ENCODE measurements at places on chromosomes 2 and 18. TPM values are rescaled to one million over a fixed set of nuclear protein-coding genes. Genes with fewer than 3 reads are reported as not detected.

DNA sequence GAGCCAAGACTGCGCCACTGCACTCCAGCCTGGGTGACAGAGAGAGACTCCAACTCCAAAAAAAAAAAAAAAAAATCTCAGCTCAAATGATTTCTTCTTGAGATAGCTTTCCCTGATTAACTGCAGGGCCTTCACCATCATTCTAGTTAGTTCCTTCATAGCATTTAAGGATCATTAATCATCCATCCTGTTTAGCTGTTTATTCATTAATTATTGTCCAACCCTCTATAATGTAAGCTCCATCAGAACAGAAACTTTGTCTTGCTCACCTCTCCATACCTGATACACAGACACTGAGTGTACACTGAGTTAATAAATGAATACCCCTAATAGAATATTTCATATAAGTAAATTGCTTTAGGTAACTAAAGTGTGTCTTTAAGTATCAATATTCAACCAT lies 42.2 kb upstream of the ENOSF1 start:
- DNase-seq = no peak

DNA sequence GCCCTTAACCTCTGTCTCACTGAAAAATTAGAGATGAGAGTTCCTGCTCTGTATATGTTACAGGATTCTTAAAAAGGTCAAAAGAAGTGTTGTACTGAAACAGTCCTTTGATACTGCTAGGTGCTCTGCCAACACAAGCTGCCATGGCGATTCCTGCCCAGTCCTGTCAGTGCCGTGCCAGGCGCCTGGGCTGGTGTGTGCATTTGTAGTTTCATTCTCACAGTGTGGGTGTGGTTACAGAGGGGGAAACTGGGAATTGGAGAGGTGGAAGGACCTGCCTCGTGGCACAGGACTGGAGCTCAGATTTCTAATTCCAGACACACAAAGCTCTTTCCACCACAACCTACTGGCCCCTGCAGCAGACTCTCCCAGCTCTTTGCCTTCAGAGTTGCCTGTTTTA lies 122.3 kb upstream of the RAB6C start:
- DNase-seq = no peak

DNA sequence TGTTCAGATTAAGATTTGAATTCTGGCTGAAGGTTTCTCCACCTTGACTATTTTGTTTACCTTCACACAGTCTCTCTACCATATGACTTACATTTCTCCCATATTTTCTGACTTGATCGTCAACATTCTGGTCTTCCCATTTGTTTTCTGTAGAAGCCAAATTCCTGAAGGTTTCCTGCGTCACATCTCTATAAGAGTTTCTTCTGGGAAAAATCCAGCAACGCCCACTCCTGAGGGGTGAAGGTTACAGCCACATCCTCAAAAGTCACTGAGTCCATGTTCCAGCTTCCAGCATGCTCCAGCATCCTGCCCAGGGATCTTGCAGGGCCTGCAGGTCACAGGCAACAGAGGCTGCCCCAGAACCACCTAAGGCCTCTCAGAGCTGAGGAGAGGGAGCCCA lies 47.5 kb downstream of the NBEAL1 start:
- no peak for DNase-seq

DNA sequence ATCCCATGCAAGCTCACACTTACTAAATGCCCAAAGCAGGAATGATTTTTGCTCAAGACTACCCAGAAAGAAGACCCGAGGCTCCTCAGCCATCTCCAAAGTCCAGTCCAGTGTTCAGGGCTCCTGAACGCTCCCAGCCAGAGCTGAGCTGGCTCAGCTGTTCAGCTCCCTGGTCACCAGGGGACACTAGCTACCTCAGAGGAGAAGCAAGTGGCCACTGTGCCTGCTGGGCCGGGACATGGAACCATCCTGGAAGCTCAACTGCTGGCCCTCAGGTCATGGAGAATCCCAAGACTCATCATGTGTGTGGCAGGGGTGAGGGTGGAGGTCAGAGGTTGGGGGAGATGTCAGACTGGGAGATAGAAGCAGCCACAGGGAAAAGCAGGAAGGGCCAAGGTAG lies 89.0 kb downstream of the GALNT14 start:
- DNase-seq = no peak

- DNase-seq = no peak
Observed at GRCh38 chr2:155200753-155201152, 502.3 kb downstream of the KCNJ3 start.

DNA sequence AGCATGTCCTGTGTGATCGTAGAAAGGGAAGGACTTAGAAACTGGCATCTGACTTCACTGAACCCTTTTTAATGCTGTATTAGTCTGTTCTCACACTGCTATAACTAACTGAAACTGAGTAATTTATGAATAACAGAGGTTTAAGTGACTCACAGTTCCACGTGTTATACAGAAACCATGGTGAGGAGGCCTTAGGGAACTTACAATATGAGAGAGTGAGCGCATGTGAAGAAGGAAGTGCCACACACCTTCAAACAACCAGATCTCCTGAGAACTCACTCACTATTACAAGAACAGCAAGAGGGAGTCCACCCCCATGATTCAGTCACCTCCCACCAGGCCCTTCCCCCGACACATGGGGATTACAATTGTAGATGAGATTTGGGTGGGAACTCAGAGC lies 811.3 kb downstream of the CPS1 start:
- no peak for DNase-seq

DNA sequence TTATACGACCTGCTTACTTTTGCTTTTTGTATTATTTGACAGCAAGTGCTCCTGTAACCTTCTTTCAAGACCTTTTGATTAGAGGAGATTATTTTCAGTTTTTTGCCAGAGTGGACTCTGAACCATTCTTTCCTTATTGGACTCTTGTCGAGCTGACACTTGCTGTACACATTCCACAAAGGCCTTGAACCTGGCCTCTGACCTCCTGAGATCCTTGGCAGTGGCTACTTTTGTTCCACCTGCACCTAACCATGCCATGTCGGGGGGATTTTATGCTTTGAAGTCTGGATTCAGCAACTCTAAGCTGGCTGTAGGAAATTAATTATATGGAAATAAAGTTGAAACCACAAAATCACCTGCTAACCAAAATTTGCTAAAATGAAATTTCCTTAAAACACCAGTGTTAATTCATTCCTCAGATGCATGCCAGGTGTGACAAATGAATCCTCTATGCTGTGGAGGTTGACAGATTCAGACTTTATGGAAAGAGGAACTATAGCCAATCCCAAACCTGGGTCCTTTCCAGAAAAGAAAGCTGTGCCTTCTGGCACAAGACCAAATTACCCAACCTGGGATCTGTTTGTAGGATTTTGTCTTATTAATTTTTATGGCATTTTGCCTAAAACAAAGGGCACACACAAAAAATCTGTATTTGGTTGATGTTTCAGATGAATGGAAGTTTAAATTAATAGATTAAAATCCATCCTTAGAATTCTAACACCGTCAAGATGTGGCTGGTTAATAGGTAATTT lies 110.4 kb downstream of the CDC42EP3 start:
- DNase-seq = no peak

DNA sequence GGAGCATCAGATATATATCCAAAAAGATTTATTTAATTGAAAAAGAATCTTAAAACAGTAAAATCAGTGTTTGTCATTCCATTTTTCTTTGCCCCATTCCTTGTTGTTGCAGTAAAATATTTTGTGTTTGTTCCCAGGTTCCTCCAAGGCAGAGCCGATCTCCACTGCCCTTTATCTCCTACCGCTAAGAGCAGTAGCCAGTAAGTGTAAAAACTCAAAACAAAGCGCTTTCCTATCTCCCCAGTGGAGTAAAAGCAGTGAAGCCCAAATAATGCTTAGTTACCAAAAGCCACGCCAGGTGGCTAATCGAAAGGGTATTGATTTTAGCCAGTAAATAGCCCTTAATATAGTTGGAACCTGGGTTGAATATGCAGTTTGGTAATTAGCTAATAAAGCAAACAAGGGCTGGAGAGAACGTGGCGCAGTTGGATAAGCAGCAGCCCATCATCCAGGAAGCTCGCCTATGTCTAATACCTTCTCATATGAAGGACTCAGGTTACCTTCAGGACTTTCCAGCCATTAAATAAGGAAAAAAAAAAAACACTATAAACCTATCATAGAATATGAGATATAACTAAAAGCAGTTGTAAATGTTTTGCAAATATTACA lies 12.4 kb upstream of the GPD2 start:
- no peak for DNase-seq

GRCh38 chr2:2574401-2575180 lies 243.5 kb upstream of the MYT1L start:
- no peak for DNase-seq

GRCh38 chr2:121319941-121320340 lies 34.9 kb upstream of the TFCP2L1 start:
- DNase-seq = no peak

DNA sequence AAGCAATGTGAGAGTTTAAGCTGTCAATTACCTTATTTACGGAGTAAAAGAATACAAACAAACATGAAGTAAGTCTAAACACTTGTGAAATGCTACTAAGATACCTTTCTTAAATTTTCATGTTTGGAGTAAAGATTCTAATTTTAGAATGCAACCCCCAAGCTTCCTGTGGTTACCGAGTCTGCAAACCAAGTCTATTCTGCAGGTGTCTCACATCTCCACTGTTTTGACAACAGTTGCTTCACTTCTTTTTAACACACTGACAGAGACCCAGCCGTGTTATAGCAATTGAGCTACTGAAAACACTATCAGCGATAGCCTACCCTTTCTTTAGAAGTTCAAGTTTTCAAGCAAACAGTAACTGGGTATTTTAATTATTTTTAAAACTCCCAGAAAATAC lies 608.3 kb downstream of the ERBB4 start:
- DNase-seq = no peak

GRCh38 chr2:175834477-175834876 lies 167.6 kb downstream of the LNPK start:
- DNase-seq = no peak

DNA sequence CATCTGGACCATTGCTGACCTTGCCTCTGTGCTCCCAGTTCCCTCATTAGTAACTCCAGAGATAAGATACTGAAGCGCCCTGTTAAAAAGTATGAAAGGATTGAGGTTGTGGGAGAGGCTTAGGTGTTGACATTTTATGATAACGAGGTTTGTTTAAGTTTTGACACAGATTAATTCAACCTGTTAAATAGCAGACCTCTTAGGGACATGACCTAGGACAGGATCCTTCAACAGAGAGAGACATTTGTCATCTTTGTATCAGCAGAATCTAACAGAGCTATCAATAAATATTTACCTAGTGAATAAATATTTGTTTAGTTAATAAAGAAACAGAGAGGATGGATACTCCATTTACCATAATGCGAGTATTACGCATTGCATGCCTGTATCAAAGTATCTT lies 99.5 kb downstream of the DCC start:
- no peak for DNase-seq

GRCh38 chr2:170113168-170113894 lies 64.6 kb upstream of the MYO3B start:
- DNase-seq = no peak

DNA sequence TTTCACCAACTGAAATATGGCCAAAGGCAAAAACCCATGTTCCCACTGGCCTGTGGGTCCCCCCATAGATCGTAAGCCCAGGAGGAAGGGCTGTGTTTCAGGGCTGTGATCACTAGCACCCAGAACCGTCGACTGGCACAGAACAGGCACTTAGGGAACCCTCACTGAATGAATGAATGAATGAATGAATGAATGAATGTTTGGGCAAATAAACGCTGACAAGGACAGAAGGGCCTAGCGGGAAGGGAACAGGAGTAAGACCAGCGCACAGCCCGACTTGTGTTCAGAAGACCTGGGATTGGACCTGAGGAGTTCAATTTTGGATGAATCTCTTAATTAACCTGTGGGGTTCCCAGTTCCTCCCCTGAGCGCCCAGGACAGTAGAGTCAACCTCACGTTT lies 76.2 kb downstream of the TPO start:
- DNase-seq = no peak

DNA sequence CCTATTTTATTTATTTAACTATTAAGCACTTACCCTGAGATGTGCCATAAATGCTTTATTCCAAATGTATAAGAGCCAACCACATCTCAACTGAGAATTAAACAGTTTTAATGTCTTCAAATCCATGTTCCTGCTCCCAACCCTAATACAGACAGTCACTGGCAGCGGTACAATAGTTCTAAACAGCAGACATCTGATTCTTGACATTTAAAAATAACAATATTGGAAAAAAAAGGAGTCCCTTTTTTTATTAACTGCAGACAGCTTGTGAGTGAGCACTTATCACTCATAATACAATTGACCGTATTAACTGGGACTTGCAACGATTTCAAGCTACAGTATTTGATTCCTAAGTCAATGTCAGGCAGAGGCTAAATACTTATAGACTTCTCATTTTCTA lies 424.6 kb downstream of the TGIF1 start:
- DNase-seq = no peak

DNA sequence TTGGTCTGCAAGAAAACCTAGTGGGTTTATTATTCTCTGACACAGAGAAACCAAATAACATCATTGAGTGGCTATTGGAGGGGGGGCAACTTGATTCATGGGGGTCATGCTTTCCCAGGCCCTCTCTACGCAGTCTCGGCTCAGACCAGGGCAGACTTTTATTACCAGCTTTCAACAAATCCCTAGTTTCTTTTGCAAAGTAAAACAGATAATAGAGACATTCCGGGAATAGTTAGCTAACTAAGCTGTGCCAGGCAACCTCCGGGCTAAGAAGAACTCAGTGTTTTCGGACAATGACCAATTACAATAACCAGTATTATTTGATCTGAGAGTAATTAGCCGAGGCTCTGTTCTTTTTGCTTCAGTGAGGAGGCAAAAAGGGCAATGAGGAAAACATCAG lies 66.3 kb downstream of the CDK15 start:
- DNase-seq = no peak

GRCh38 chr2:157438863-157439823 lies 4.7 kb downstream of the CYTIP start:
- no peak for DNase-seq

- DNase-seq = no peak
Observed at GRCh38 chr18:364256-364826, 96.5 kb upstream of the THOC1 start.

- no peak for DNase-seq
Observed at GRCh38 chr18:3236470-3236869, 11.1 kb upstream of the MYL12A start.

GRCh38 chr2:239316562-239317465 lies 84.0 kb downstream of the HDAC4 start:
- peak; percentile 26 for DNase-seq

DNA sequence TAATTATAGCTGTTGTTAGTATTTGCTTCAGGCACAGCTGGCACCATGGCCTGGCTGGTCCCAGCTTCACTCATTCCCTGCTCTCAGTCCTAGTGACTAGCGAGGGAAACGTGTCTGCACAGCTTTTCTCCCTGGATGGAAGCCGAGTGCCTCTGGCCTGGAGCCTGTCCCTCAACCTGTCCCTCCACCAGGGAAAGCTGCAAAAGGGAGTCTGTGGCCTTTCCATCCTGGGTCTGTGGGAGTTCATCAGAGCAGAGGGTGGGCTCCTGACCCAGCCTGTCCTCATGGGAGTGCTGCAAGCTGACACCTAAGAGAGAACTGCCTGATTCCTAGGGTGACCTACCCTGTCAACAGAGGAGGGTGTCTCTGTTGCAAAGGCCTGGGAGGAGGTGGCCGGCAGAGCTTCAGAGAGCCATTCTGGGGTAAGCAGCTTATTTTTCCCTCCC lies 118.3 kb downstream of the CAPN13 start:
- DNase-seq = no peak

The MLPH gene
- polyA plus RNA-seq = not detected

The KIF1A gene
- polyA plus RNA-seq = not detected

The SPATA3 gene
- polyA plus RNA-seq = not detected

The LRP1B gene
- not detected for polyA plus RNA-seq

The TCF23 gene
- polyA plus RNA-seq = not detected

The D2HGDH gene
- 0.49 TPM for polyA plus RNA-seq

The B3GNT7 gene
- 8.9 TPM for polyA plus RNA-seq

The GPR17 gene
- polyA plus RNA-seq = not detected

The SPHKAP gene
- not detected for polyA plus RNA-seq

The DHRS9 gene
- polyA plus RNA-seq = not detected

The TXNL4A gene
- 209 TPM for polyA plus RNA-seq
